ENCODE measurements at places on chromosomes 3 and 15. TPM values are rescaled to one million over a fixed set of nuclear protein-coding genes. Genes with fewer than 3 reads are reported as not detected.

Gene PODXL2
- 0.94 TPM for total RNA-seq

Gene GPR62
- not detected for total RNA-seq

Gene WDR93
- total RNA-seq: 0.05 TPM

Gene SYNM
- total RNA-seq: 71.3 TPM

Gene C15orf62
- total RNA-seq: not detected

GRCh38 chr3:4351164-4351855 lies 48.1 kb downstream of the SETMAR start:
- H3K4me3 ChIP-seq: peak overlapping the region; percentile 27
- H3K36me3 ChIP-seq: no peaks in the 10 kb centered on the region
- peak overlapping the region; percentile 48 for H3K27ac ChIP-seq
- DNase-seq: peak; percentile 39
- H3K27me3 ChIP-seq: no peaks in the 10 kb centered on the region

- H3K27me3 ChIP-seq: no peaks in the 10 kb centered on the region
- DNase-seq: no peak
- no peaks in the 10 kb centered on the region for H3K4me1 ChIP-seq
- H3K4me3 ChIP-seq: no peak overlapping the region
- H3K27ac ChIP-seq: no peak overlapping the region
Observed at GRCh38 chr3:20480786-20481365, 294.9 kb upstream of the SGO1 start.

GRCh38 chr3:167930453-167930852 lies 165.3 kb downstream of the GOLIM4 start:
- H3K27ac ChIP-seq: no peak overlapping the region
- no peaks in the 10 kb centered on the region for H3K36me3 ChIP-seq
- H3K4me3 ChIP-seq: no peak overlapping the region
- H3K4me1 ChIP-seq: no peaks in the 10 kb centered on the region

DNA sequence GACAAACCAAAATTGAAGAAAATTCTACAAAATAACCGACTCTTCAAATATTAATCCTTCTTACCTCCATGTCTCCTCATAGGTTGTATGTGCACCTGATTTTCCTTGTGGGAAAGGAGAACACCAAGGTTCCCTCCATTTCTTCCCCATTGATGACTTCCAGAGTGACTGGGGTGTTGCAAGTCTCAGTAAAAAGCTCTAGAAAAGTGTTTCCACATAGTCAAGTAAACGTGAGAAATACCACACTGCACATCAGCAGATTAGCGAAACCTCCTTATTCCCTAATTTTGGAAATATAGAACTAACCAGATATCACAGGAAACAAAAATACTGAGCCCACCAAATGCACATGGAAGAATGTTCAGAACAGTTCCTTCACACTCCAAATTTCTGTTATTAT lies 4.9 kb upstream of the RPN1 start:
- no peaks in the 10 kb centered on the region for H3K27me3 ChIP-seq
- no peak overlapping the region for H3K27ac ChIP-seq
- H3K4me3 ChIP-seq: no peak overlapping the region
- peaks cover 1% of the 10 kb centered on the region for H3K36me3 ChIP-seq
- H3K4me1 ChIP-seq: 0 out of 2 replicates have a peak, but pooled peaks cover under 1% of the 10 kb centered on the region
- DNase-seq: no peak

DNA sequence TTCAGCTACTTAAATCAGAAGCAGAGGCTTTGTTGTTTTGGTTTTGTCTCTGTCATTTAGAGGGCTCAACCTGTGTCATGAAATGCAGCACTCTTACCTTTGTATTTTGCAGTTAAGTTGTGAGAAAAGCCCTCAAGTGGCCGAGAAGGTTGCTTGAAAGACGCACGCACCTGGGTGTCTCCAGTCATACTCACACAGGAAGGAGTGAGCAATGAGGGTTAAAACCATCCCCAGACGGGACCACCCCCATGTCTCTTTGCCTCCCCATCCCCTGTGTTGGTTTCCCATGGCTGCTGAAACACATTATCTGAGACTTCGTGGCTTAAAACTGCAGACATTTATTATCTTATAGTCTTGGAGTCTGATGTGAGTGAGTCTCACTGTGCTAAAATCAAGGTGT lies 376.1 kb upstream of the CFAP20DC start:
- no peak overlapping the region for H3K4me3 ChIP-seq
- no peaks in the 10 kb centered on the region for H3K27me3 ChIP-seq
- peaks cover 43% of the 10 kb centered on the region for H3K4me1 ChIP-seq
- peak overlapping the region; percentile 76 for H3K27ac ChIP-seq
- no peak for DNase-seq
- H3K36me3 ChIP-seq: no peaks in the 10 kb centered on the region

DNA sequence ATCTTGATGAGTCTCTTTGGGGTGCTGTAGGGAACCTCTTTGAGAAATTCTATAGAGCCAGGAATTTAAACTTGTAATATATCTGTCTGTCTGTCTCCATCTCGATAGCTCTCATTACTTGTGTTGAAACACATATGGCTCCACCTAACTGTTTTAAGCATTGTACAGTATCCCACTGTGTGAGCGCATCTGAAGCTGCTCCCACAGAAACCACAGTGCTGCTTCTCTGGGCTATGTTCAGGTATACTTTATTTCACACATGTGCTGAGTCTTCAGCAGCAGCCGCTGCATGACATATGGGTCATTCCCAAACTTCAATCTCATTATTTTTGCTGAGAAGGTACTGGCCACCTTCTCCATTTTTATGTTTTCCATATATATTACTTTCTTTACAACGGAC lies 63.9 kb downstream of the MCTP2 start:
- H3K27me3 ChIP-seq: no peaks in the 10 kb centered on the region
- no peak overlapping the region for H3K27ac ChIP-seq

DNA sequence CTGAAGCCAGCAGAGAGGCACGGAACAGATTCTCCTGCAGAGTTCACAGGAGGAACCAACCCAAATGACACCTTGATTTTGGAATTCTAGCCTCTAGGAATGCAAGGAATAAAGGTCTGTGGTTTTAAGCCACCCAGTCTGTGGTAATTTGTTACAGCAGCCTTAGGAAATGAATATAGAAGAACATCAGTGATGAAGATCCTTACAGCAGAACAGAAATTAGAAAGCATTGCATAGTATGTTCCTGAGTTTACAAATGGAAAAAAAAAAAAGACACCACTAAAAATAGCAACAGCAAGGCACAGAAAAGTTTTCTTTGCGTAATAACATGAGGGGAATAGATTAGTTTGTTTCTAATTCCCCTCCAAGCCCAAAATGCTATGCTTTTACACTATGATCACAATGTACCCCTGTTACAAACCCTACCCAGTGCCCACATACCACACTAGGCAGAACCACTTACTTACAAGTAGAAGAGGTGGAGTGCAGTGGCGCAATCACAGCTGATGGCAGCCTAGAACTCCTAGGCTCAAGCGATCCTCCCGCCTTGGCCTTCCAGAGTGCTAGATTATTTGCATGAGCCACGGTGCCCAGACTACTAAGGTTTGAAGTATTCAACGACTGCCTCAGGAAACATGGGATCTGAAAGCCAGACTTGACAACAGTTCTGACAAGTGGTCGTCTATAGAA lies 84.3 kb downstream of the SHQ1 start:
- no peaks in the 10 kb centered on the region for H3K27me3 ChIP-seq
- H3K4me1 ChIP-seq: peaks cover 10% of the 10 kb centered on the region
- no peaks in the 10 kb centered on the region for H3K36me3 ChIP-seq

DNA sequence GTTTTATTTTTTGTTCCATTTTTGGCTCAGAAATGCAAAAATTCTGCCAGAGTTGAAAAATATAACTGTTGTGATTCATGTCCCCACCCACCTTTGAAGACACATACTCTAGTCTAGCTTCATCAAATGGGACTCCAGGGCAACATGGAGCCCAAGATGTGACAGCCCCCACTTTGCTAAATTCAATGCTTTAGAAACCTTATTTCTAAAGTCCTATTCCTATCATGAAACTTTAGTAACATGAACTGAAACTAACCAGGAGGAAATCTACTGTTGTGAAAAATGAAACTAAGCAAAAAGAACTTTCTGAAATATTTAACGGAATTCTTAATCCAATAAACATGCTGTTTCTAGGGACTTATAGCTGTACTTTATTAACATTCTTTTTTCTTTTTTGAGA lies 20.3 kb downstream of the UBP1 start:
- H3K36me3 ChIP-seq: peaks cover 54% of the 10 kb centered on the region
- H3K27ac ChIP-seq: no peak overlapping the region
- H3K4me1 ChIP-seq: no peaks in the 10 kb centered on the region
- no peak for DNase-seq

DNA sequence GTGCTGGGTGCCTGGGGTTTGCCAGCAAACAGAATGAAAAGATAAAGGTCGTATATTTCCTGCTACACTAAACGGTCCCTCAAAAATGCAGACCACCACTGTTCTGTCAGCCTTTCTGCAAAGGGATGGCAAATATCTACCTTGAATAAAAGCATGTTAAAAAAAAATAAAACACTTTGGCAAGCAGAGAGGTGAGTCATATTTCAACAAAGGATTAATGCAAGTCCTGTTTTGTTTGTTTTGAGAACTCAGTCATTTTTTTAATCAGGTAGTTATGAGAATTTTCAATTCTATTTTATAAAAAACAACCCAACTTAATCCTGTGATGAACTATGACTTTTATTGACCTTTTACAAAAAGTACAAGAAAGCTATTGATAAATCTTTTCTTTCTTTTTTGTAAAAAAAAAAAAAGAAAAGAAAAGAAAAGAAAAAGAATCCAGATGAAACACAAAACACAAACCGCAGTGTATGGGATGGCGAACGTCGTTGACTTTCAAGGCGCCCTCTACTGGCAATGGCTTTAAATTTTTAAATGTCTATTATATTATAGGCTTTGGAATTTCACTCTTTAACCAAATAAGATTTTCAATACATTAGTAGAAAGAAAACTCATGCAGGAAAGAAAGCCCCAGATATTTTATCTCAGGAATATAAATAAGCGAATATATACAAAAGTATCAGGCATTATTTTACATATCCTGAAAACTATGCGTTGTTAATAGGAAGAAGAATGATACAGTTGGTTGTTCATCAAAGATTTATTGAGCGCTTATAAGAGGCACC lies 87.8 kb downstream of the NCEH1 start:
- no peaks in the 10 kb centered on the region for H3K27me3 ChIP-seq
- no peak overlapping the region for H3K4me3 ChIP-seq
- no peak overlapping the region for H3K27ac ChIP-seq
- H3K4me1 ChIP-seq: peaks cover 46% of the 10 kb centered on the region

DNA sequence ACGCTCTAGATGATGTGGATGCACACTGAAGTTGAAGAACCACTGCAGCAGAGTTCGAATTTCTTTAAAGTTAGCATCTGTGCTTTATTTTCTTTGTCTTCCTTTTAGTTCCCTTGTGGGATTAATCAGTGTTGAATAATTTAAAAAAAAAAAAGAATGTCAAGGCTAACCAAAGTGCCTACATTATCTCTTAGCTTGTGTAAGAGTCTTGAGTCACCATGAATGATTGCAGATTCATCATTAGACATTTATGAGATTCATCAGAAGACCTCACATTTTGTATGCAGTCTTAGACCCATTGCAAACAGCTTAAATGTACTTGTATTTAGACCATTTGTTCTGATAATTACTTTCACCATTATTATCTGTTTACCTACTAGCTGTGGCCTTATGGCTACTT lies 182.2 kb downstream of the FNDC3B start:
- peaks cover 83% of the 10 kb centered on the region for H3K4me1 ChIP-seq
- no peak for DNase-seq
- no peak overlapping the region for H3K27ac ChIP-seq
- H3K4me3 ChIP-seq: no peak overlapping the region
- no peaks in the 10 kb centered on the region for H3K36me3 ChIP-seq

GRCh38 chr15:64917211-64917610 lies 5.5 kb downstream of the ANKDD1A start:
- H3K36me3 ChIP-seq: no peaks in the 10 kb centered on the region
- DNase-seq: no peak
- peaks cover 3% of the 10 kb centered on the region for H3K4me1 ChIP-seq
- no peaks in the 10 kb centered on the region for H3K27me3 ChIP-seq
- no peak overlapping the region for H3K27ac ChIP-seq

GRCh38 chr3:21909096-21909495 lies 158.1 kb upstream of the ZNF385D start:
- no peak overlapping the region for H3K4me3 ChIP-seq
- H3K4me1 ChIP-seq: no peaks in the 10 kb centered on the region
- DNase-seq: no peak
- no peaks in the 10 kb centered on the region for H3K27me3 ChIP-seq
- no peaks in the 10 kb centered on the region for H3K36me3 ChIP-seq
- H3K27ac ChIP-seq: no peak overlapping the region

DNA sequence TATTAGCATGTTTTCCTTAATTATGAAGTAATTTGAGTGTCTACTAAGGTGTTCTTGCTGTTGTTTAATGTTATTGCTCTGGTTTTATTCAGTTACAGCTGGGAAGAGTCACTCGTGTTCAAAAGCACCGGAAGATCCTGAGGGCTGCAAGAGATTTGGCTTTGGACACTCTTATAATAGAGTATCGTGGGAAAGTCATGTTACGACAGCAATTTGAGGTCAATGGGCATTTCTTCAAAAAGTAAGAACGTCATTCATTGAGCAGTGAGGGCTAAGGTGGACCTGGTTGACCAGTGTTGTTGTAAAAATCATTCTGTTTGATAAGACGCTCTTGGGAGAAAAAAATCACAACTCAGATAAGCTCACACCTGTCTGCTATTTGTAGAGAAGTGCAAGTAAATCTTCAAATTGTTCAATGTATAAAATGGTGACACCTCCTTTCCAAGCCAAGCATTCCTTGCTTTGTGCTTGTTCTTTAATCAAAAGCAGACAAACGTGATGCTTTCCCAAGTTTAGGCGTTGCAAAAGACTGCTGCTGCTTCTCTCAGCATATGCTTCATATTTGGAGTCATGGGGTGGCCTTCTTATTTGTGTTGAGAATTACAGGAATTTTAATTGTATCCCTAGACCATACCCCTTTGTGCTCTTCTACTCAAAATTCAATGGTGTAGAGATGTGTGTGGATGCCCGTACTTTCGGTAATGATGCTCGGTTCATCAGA lies 44.2 kb downstream of the SETD5 start:
- H3K27ac ChIP-seq: no peak overlapping the region
- H3K36me3 ChIP-seq: peaks cover 92% of the 10 kb centered on the region
- H3K4me3 ChIP-seq: no peak overlapping the region
- no peak for DNase-seq
- no peaks in the 10 kb centered on the region for H3K4me1 ChIP-seq
- no peaks in the 10 kb centered on the region for H3K27me3 ChIP-seq

DNA sequence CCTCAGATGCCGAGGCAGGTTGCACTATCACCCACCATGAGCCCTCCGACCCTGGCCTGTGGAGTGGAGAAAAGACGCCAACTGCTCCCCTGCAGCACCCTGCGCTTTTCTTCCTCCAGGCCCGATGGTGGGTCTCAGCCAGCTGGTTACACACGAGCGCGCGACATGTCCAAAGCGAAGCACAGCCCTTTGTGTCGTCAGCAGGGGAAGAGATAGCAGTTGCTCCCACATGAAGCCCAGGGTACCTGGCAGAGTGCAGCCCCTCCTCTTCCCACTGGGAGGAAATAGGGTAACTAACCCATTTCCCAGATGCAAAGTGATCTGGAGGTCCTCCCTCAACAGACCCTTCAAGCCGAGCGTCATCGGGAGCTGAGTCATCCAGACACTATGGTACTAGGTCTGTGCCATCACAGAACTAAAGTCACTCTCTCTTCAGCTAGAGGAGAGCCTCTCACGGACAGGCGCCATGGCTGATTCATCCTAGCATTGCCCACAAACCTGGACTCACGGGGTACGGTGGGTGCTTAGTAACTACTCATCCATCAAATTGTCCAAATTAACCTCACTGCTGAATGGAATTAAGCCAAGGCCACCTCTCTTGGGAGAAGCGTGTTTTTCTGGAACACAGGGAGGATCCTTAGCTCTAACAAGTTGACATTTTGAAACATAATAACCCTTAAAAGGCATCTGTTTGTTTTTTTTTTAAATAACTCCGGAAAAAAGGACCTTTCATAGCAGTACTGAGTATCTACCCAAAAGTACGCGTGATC lies 45.2 kb upstream of the BDH1 start:
- peaks cover 6% of the 10 kb centered on the region for H3K27me3 ChIP-seq
- DNase-seq: peak; percentile 56
- peaks cover 11% of the 10 kb centered on the region for H3K4me1 ChIP-seq
- peaks cover 5% of the 10 kb centered on the region for H3K36me3 ChIP-seq
- no peak overlapping the region for H3K4me3 ChIP-seq
